ENCODE measurements at places on chromosomes 6 and 20.

GRCh38 chr6:163701762-163702161, 287.2 kb downstream of the QKI start:
- DNase-seq = no peak

DNA sequence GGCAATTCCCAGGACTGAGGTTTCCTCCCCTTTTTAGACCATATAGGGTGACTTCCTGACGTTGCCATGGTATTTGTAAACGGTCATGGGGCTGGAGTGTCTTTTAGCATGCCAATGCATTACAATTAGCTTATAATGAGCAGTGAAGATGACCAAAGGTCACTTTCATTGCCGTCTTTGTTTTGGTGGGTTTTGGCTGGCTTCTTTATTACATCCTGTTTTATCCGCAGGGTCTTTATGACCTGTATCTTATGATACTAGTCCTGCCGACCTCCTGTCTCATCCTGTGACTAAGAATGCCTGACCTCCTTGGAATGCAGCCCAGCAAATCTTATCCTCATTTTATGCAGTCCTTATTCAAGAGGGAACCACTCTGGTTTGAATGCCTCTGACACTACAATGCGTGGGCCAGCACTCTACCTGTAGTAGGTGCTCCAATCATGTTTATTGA, 190.1 kb downstream of the KCNQ5 start:
- DNase-seq = peak; percentile 45

- DNase-seq = no peak
These were observed 12.4 kb downstream of the SERINC1 start for GRCh38 chr6:122459240-122459639.

GRCh38 chr20:10986586-10986985, 312.8 kb upstream of the JAG1 start:
- peak; percentile 97 for DNase-seq

- DNase-seq = no peak
These were observed 42.0 kb upstream of the HIVEP1 start for GRCh38 chr6:11970114-11970513.
